ENCODE measurements at places on chromosomes 4 and X.
A peak's percentile ranks its signal among the peaks of the same experiment; 100 is the strongest.

DNA sequence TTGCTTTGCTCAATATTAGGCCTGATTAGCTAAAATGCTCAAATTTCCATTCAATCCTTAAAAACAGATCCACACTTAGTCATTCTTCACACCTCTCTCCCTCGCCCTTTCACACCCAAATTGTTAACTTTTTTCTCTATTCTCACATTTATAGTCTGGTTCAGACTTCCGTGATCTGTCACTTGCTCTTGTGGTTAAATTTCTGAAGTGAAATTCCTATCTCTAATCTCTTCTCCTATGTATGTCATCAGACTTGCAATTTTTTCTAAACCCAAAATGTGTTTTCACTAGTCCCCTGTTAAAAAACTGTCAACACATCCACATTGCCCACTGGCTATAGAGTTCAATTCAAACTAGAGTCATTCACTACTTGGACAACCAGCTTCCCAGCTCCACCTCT lies 63.2 kb downstream of the SNCA start:
- no peak for DNase-seq

DNA sequence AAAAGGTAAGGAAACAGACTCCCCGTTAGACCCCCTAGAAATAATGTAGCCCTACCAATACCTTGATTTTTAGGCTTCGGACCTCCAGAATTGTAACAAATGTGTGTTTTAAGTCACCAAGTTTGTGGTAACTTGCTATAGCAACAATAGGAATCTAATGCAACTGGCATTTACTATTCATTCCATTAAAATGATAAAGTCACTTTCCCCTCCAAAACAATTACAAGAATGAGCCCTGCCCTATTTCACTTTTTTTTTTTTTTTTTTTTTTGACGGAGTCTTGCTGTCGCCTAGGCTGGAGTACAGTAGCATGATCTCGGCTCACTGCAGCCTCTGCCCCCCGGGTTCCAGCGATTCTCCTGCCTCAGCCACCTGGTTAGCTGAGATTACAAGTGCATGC lies 3.5 kb upstream of the DDX60L start:
- DNase-seq: no peak

DNA sequence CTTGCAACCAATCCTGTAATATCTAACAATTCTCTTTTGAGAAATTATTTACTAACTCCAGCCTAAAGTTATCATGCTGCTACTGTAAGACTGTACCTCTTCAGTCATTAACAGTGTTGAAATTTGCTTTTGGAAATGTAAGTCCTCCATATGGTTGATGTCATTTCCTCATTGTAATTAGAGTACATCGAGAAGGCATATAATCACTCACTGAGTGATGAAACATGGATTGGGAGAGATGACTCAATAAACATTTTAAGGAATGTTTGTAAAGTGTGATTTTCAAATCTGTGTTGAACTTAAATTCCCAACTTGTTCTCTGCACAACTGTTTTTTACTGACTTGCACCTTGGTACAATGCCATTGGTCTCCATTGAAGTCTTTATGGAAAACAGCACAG lies 61.2 kb downstream of the HMGB2 start:
- no peak for DNase-seq

DNA sequence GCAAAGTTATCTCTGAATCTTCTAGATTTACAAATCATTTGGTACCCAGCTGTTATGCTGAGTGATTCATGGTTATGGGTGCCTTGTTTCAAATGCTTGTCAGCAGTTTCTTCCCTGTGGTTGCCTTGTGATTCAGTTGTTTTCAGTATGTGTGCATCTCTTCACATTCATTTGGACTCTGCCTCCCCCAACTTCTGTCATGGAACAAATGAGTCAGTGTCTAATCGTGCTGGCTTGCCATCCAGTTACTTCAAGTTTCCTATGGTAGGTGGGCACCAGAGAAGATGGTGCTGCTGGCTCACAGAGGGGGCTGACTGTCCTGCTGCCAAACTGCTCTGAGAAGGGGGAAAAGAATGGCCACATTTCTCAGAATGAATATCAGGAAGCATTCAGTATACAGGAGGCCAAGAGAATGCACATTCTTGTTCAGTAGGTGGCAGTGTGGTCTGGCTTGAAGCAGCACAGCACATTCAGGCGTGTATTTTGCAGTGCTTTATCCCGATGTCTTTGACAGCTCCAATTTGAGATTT lies 260.9 kb downstream of the GLUD2 start:
- DNase-seq: peak; percentile 66

GRCh38 chr4:21469438-21470300 lies 478.9 kb downstream of the KCNIP4 start:
- peak; percentile 3 for DNase-seq

DNA sequence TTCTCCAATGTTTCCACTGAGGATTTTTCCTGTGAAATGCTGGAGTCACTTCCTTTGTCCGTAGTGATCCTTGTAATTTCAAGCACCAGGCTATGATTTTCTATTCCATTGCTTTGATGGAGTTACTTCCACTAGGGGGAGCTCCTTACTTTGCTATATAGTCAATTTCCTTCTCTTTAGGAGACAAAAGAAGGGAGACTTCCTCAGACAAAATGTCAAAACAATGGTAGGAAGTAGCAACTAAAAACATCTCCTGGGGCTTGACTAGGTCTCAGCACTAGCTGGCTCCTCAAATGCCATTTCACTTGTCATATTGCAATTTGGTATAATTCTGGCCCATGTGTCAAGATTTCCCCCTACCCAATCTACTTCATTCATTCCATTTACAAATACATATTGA lies 24.1 kb downstream of the ZCCHC12 start:
- peak; percentile 23 for DNase-seq

GRCh38 chr4:129474698-129475097 lies 378.7 kb downstream of the C4orf33 start:
- DNase-seq: no peak

DNA sequence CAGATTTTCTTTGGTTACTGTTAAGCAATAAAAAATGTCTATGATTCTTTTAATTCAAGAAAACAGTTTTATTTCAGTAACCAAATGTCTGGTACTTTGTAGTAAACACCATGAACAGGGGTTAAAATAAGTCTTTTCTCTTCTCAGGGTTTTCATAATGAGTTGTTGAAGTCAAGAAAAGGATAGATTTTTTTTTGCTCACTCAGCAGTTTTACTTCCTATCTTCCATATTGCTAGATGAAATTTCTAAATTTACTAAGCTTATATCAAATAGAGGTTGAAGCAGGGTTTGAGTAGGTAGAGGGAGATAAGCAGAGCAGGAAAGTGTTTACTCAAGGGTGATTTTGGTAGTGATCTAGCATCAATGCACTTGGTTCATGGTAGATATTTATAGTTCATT lies 1031.3 kb downstream of the C4orf33 start:
- DNase-seq: no peak

DNA sequence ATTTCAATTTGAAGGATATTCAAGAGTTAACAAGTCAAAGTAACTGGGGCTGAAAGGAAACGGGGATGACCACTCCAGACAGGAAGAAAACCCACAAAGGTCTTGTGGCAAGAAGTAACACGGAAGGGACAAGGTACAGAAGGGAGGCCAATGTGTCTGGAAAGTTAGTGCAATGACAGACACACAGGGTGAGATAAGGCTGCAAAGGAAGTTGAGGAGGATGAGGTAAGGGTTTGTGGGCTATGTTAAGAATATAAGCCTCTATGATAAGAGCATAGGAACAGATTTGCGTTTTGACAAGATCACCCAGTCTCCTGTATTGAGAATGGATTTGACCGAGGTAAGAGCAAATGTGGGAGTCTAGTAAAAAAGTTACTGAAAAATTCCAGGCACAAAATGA lies 21.9 kb upstream of the EMCN start:
- no peak for DNase-seq

GRCh38 chrX:100072336-100072735 lies 337.7 kb downstream of the PCDH19 start:
- peak; percentile 9 for DNase-seq

DNA sequence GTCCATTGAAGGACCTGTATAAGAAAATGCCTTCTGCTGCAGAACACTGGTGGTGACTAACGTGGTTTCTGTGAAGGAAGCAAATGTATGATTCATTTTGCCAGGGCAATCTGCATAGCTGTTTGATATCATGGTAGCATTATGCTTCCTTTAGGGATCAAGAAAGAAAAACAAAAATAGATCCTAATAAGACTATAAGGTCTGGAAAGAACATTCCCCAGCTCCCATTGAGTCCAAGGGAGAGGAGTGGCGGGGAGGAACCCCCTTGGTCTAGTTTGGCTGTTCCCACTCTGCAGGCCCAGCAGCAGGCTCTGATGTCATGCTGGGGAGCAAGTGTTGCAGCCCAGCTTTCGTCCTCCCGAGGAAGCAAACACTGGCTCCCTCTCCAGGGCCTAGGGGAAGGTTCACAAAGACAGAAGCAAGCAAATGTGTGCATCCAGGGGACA lies 154.5 kb upstream of the GALNT7 start:
- DNase-seq: peak; percentile 72

GRCh38 chrX:15143050-15143824 lies 126.6 kb downstream of the ASB9 start:
- peak; percentile 10 for DNase-seq

- DNase-seq: peak; percentile 79
Observed at GRCh38 chr4:4792466-4792865, 67.0 kb upstream of the MSX1 start.

DNA sequence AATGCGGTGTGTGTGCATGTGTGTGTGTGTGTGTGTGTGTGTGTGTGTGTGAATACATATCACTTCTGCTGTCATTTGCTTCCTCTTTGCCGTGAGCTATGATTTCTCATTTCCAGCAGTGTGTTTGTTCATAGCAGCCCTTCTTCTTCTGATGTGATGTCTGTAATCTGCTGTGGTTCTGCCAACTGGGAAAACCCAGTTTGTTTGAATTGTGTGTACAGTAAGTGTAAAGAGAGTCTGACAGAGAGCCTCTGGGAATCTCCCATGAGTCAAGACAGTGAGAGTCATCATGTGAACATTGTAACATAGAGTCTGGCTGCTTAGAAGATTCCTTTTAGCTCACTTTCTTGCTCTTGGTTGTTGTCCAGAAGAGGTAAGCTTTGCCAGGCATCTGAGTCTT lies 8.4 kb upstream of the NWD2 start:
- DNase-seq: no peak

GRCh38 chr4:102511830-102512605 lies 10.9 kb downstream of the NFKB1 start:
- DNase-seq: no peak

- DNase-seq: no peak
Observed at GRCh38 chrX:101732870-101733269, 73.2 kb upstream of the ARMCX2 start.

GRCh38 chr4:164716901-164717300 lies 37.0 kb upstream of the SMIM31 start:
- no peak for DNase-seq

DNA sequence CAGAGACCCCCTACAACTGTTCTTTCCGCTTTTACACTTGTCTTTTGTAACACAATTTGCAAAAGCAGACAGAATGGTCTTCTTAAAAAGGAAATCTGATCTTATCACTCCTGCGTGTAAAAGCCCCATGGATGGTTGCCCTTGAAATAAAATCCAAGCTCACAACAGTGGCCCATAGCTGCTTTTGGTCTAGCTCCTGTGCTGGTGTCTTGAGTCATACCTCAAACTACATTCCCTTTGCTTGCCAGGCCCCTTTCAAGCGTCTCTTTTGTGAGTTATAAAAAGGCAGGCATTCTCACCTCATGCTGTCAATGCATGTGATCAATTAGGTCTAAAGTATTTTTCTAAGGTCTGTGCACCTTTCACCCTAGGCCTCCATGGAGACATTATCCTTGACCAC lies 27.6 kb downstream of the HPGD start:
- no peak for DNase-seq

DNA sequence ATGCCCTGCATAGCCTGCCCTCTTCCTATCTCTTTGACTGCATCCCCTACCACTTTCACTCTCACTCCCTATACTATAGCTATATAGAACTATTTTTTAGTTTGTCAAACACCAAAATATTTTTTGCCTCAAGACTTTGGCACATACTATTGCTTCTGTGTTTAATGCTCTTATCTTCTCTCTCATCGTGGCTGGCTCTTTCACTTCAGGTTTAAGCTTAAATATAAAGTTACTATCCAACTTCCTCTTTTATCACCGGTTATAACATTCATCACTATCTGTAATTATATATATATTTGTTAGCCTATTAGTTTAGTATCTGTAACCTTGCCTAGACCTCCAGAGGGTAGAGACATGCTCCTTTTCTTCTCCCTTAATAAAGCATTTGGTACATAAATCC lies 11.5 kb upstream of the HMGB2 start:
- no peak for DNase-seq

- no peak for DNase-seq
Observed at GRCh38 chr4:68953056-68953596, 1.5 kb upstream of the UGT2A3 start.

GRCh38 chr4:148881860-148882643 lies 439.8 kb upstream of the NR3C2 start:
- DNase-seq: no peak

DNA sequence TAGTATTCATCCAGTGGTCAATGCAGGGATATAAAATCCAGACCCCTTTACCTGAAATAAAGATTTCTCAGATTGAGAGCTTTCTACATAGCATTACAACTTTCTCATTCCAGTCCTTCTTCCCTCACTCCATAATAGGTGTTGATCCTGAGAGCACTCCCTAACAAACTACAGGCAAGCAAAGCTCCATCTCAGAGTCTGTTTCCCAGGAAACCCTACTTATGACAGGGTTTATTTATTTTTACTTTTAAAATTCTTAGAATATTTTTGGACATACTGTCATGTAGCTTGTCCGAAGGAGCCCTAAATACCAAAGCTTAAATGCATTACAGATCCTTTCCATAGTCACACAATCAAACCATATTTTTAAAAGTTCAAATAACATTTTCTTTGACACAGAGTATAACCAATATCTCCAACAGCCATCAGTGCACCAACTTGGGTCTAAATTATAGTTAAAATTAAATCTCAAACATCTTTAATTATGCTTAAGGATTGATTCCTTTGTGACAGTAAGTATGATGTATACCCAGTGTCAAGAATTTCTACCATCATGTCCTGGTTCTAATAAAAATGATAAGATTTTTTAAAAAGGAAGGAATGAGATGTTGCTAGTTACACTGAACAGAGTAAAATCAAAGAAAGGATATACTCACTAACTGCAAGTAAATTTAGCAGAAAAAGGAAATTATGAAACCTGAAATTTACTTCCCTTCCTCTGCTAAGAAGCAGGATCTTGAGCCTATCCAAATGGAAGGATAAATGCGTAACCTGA lies 580.4 kb upstream of the ADGRL3 start:
- DNase-seq: no peak

DNA sequence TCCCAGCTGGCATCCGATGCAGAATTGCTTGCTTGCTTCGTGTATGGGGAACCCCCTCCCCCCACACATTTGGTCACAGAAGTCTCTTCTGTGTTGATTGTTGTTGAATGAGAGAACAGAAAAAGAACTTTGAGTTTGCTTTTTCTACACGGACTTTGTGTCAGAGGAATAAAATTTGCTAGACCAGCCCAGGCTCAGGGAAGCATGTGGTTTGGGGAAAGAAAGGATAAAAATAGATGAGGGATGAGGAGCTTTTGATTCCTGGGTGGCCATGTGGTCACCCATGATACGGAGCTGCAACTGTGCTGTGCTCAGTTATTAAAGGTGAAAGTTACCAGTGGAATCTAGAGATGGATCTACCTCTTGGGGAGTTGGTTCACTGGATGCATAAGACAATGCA lies 34.2 kb upstream of the ESX1 start:
- DNase-seq: no peak

- no peak for DNase-seq
Observed at GRCh38 chrX:38287674-38288073, 39.6 kb downstream of the RPGR start.
